NCI-H1417 treated with DMSO at 0.1 percent for 48 hours (cell line): ENCODE measurements at places on chromosomes 13 and 19.

GRCh38 chr13:97878431-97879375, 74.8 kb upstream of the IPO5 start:
- no peak for DNase-seq

- no peak for DNase-seq
These were observed 2.2 kb downstream of the C19orf33 start for GRCh38 chr19:38306236-38306635.

GRCh38 chr13:103018556-103018955, 47.7 kb downstream of the SLC10A2 start:
- no peak for DNase-seq

DNA sequence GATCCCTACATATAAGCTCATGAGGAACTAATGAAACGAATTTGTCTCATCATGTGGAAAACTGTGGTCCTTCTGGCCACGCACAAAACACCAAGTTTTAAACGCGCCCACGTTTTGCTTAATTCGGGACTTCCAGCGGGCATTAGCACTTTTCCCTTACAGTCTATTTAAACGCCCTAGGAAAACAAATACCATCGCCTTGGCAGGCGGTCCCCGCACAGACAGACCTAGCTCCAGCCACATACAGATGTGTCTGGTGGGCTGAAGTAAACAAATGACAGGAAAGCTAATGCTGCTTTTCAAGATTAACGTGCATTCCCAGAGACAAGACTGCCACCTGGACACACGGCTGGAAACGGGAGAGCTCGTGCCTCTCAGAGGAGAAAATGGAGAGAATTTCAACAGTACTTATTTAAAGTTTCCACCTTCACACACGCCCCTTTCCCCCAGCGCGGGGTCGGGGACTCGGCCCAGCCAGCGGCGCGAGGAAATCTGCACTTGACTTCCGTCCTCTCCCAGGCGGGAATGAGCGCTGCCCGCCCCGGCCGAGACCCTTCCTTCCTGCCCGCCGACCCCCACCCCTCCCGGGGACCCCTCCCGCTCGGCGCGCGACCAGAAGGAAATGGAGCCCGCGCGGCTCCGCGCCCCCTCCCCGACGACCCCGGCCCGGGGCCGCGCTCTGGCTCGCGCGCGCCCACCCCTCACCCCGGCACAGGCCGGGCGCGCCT, 931 bp downstream of the USP12 start:
- DNase-seq: no peak

DNA sequence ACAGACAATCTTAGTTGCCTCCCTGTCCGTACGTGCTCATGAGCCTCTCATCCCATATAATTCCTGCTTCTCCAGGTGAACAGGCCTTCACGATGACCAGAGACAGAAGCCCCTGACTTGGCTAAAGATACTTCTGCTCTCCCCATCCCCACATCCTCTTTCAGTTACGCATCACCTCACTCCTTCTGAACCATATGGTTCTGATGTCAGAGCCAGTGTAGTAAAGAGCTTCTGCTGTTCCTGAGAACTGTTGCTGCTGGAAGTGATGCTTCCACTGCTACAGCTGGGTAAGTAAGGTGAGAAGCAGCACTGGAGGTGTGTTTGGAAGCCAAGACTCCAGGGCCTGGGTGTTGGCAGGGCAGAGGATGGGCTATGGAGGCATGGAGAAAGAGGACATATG, 12.9 kb downstream of the SIGLECL1 start:
- no peak for DNase-seq

DNA sequence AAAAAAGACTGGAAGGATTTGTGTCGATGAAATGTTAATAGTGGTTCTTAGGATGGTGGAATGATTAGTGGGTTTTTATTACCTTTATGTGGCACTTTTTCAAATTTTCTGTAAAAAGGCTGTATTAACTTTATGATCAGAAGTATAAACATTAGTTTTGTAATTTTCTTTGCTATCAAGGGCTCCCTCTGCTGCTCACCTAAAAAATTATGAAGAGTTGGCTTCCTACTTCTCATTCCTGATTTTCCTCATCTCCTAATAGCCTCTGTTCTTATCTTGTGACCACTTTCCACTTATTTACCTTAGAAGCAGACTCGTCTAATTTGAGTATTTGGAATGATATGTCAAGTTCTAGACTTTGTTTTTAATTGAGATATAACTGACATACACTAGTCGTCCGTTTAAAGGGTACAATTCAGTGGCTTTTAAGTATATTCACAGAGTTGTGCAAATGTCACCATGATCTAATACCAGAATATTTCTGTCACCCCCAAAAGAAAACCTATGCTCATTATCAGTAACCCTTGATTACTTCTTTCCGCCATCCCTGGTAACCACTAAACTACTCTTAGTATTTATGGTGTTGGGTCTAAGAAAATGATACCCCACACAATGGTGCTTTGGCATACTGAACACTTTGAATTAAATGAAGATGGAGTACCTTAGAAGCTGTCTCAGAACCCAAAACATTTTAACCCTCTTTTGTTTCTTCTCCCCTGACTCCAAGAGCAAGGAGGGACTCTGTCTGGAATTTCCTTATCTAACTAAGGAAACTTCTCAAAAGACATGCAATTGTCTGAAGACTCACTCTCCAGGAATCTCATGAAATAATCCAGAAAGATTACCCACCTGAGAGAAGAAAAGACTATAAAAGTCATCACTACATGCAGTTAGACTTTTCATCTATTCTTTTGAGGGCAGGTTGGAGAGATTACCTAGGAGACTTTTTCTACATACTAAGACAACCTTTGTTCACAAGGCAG, 311.3 kb downstream of the DLEU7 start:
- no peak for DNase-seq
